ENCODE measurements at places on chromosomes 2 and 18.

- no peak for DNase-seq
Observed at GRCh38 chr2:7243276-7243675, 326.1 kb downstream of the RNF144A start.

- no peak for DNase-seq
Observed at GRCh38 chr18:12006488-12006840, 25.2 kb downstream of the IMPA2 start.

- no peak for DNase-seq
Observed at GRCh38 chr18:62729487-62730386, 14.4 kb downstream of the PHLPP1 start.

DNA sequence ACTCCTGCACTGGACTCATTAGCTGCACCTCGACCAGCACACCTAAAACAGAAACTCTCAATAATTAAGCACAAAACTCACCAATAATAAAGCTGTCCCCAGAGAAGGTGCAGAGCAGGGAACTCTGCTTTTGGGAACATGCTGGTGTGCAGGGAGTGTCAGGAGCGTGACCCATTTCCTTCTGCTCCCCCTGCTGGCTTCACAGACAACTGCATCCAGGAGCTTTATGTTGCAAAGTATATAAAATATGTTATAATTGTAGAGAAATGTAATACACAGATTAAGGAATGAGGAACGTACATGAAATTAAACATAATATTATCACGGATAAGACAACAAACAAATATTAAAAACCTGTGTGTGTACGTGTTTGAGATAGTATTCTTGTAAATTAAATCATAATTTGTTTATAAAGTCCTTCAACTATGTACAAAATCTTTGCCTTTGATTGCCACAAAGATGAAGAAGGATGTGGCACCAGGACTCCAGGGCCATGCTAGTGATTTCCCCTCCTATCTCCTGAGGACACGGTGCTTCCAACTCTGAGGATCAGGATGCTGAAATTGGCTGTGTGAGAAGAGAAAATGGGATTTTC, 68.6 kb upstream of the MAL start:
- DNase-seq: no peak

GRCh38 chr2:36477315-36477714, 120.7 kb downstream of the FEZ2 start:
- no peak for DNase-seq

DNA sequence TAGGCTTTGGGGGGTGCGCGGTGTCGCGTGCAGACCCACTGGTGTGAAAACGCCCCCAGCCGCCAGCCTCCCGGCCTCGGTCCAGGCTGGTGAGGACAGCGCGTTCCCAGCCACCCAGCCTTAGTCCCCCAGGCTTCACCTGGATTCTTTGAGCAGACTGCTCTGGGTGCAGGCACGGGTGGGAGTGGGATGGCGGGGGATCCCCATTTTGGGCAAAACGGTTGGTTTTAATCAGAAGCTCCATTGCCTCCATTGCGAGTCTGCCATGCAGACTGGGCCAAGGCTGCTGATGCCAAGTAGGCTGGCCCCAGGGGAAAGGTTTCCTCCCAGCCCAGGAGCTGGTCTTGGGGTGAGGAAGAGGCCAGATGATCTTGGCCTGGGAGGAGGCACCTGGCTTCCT, 445 bp downstream of the MLPH start:
- DNase-seq: no peak

DNA sequence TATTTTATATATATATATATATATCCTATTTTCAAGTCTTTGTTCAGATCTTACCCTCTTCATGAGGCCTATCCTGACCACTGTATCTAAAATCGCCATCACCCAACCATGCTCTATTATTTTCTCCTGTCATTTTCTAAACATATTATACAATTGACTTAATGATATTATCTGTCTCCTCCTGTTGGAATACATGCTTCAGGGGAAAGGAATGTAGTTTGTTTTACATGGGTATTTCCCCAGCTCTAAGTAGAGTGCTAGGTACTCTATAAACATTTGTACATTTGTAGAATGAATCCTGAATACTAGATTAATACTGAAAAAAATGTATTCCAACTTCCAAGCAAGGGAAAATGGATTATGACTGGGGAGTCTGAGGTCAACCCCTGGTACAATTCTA, 26.2 kb downstream of the TTC21B start:
- no peak for DNase-seq

DNA sequence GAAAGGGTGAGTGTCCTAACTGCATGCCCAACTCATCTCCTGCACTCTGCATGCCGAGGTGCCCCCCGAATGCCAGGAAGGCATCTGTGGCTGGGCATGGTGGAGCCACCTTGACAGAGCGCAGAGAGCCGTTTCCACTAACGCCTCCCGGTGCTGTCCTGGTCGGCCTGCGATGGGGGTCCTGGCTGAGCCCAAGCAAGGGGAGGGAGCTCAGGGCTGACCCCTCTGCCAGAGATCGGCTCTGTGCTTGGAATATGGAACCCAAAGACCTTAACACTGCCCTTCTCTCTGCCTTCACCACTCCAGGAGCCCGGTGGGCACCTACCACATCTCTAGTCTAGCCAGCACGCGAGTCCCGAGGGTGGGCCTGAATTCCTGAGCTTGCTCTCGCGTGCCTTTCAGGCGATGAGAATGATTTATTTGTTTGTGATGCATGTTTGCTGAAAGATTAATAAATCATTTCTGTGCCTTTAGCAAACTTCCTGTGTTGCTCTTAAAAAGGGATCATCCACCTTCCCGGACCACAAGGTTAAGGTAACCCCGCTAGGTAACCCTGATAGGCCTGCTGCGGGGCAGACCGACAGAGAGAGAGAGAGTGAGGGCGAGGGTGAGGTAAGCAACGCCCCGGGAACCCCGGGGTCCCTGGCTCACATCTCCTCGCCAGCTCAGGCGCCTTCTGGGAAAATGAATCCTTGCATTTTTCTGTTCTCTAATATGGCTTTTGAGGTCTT, 35.3 kb downstream of the PDIA6 start:
- no peak for DNase-seq

GRCh38 chr2:232431705-232432590, 24.0 kb upstream of the ALPI start:
- no peak for DNase-seq

GRCh38 chr2:204670124-204670523, 124.8 kb downstream of the PARD3B start:
- DNase-seq: no peak

DNA sequence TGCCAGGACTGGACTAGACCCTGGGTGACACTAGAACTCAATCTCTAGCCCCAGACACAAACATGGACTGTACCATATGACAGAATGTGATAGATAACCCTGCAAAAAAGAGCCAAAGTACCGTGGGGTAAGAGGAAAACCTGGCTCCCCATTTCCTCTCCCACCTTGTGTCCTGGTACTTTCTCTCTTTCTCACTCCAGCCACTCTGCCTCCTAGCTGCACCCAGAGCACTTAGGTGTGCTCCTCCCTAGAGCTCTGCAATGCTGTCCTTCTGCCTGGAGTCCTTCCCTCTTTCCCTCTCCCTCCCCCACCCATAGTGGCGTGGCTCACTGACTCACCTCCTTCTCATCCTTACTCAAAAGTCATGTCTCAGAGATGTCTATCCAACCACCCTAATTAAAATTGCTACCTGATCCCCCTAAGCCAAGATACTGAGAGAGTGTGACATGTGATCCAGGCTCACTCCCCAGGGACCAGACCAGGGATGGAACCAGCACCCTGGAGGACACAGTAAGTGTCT, 171.3 kb downstream of the LOXHD1 start:
- DNase-seq: no peak

DNA sequence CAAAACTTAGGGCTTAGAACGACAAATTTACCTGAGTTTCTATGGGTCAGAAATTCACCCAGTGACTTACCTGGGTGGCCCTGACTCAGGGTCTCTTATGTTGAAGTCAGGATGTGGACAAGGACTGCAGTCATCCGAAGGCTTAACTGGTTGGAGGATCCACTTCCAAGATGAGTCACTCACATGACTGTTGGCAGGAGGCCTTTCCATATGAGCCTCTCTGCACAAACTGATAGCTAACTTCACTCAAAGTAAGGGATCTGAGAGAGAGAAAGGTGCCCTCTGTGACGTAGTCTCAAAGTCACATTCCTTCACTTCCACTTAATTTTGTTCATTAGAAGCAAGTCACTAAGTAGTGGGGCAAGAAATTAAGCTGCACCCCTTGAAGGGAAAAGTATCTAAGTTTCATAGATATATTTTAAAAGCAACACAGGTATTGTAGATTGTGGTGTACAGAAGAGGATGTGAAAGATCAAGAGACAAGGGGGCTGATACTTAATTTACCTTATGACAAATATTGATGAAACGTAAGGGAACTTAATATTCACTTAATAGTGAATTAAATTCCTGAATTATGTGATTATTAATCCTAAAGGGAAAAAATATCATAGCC, 48.4 kb downstream of the TANK start:
- no peak for DNase-seq

DNA sequence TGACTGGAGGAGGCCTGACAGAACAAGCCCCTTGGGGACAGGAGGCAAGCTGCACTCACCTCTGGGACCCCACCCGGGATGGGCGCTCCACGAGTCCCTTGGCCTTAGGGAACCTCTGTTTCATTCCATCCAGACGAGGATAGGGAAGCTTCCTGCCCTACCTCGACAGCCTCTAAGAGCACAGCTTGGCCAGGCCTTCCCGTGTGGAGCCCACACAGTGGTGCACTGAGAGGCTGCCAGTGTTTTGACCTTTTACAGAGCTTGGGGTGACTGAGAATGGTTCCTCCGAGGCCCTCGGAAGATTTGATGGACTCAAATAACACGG, 91.4 kb upstream of the SMAD7 start:
- no peak for DNase-seq

GRCh38 chr18:11729556-11729955, 40.5 kb downstream of the GNAL start:
- DNase-seq: no peak

All from NCI-H510A (cell line).